ENCODE measurements at places on chromosomes 1 and 21.
A peak's percentile ranks its signal among the peaks of the same experiment; 100 is the strongest.

DNA sequence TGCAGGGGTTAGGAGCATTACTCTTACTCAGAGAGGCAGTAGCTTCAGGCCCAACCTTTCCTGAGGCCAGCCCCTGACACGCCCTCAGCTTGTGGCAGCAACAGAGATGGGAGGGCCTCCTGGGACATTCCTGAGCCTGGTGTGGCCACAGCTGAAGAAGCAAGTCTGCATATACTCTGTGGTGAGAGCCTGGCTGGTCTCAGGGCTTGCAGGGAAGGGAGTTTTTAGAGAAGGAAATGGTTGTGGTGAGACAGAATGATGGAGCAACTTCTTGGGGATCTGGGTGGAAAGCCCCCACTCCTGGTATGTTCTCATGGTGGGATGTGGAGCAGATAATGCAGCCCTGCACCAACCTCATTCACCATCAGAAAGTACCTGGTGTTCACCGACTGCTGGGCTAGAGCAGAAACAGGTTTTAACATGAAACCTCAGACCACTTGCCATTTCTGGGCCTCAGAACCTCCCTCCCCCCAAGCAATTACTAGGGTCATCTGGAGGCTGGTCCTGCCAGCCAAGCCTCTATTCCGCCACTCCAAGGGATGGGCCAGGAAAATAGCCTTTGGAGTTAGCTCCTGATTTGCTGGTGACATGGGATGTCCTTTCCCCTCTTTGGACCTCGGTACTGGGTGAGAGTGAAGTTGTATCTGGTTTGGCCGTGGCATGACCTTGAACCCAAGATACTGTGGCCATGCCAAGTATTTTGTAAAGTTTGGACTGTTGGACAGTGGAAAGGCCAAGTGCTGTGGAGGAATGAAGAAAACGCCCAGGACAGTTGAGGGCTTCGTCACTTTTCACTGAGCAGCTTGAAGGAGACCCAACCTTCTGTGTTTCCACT lies 28.1 kb upstream of the RNF19B start:
- peak; percentile 48 for DNase-seq

- no peak for DNase-seq
Observed at GRCh38 chr1:22815421-22816066, 104.9 kb downstream of the EPHB2 start.

- DNase-seq, result no peak
Observed at GRCh38 chr1:98371764-98372163, 289.8 kb upstream of the SNX7 start.

GRCh38 chr1:221911714-221912113 lies 169.8 kb upstream of the DUSP10 start:
- no peak for DNase-seq

DNA sequence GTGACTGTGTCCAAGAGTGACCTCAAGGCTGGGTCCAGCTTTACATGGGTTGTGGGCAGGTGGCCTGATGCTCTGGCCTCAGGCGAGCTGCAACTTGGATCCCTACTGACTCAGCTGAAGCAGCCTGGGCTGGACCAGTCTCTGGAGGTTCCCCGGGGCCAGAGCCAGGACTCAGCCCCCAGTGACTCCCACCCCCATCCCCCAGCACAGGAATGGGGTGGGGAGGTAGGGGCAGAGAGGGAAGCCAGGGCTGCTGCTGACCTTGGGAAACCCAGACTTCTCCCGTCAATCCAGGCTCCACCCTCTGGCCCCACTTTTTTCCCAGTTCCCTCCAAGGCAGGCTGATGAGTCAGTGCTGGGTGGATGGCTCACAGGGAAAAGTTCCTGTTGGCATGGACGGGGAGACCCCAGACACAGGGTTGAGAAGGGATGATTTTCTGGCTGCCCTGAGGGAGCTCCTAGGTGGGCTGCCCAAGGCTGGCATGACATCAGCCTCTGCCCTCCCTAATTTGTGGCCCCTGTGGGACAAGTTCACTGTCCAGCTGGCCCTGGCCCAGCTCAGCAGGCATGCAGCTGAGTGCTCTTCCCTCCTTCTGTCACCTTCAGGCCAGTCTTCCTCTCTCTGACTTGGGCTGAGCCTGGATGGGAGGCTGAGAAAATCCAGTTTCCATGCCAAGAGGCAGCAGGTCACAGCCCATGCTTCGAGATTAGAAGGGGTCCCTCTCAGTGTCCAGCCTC lies 2.2 kb downstream of the ZC3H12A start:
- no peak for DNase-seq

- DNase-seq, result no peak
Observed at GRCh38 chr1:109782514-109782913, 18.8 kb upstream of the EPS8L3 start.

GRCh38 chr1:186896211-186896610 lies 67.5 kb downstream of the PLA2G4A start:
- DNase-seq, result no peak

- DNase-seq, result no peak
Observed at GRCh38 chr1:181809991-181810545, 251.4 kb downstream of the ZNF648 start.

DNA sequence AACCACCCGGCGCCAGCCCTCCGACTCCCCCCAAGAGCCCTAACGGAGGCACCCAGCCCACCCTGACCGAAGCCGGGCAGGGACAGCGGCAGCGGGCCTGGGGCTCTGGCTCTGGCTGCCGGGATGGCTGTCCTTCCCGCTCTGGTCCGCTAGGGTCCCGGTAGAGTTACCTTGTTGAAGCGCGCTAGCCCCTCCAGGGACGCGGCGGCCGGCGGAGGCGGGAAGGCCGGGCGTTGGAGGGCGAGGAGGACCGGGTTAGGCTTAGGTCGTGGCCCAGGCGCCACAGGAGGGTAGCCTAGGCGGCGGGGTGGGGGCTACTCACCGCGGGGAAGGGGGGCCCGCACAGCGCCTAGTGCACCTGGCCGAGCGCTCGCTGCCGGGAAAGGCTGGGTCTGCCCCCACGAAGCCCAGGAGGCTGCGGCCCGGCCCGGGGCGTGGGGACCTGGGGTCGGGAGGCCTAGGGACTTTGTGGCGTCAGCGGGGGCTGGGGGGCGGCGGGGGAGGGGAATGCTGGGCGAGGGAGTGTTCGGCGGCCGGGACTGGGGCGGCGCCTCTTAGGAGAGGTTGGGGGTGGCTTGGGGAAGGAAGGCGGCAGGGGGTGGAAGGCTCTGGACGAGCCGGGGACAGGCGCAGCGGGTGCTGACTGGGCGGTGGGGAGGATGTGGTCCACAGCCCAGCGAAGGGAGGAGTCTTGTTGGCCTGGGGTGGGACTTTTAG lies at the start of gene TRIM17:
Gene TRIM17, minus strand, starts transcription at position 645 of the 717 bp plus-strand sequence. CDS start 1,789 bp downstream, outside the sequence.
- no peak for DNase-seq

DNA sequence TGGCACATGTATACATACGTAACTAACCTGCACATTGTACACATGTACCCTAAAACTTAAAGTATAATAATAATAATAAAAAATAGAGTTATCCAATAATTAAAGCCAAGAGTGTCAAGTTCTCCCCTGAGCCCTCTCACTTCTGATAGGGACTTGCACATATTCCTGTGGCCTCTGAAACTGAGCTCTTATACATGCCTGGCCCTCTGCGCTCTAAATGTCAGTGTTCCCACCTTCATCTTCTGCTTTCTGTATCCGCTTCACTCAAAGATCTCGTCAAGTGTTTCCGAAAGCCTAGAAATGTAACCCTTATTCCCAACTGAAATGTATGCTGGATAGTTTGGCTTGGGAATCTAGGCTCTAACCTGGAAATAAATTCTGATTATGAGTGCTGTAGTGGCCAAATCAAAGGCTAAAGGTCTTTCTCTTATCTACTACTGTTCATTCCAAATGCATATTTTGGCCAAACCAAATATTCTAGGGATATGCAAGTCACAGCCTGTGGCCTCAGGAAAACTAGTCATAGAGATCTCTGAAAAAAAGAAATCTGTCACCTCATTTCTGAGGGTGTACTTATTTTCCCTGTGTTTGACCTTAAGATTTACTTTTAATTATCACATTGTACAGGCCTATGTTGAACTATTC lies 99.5 kb upstream of the LYPLAL1 start:
- no peak for DNase-seq

DNA sequence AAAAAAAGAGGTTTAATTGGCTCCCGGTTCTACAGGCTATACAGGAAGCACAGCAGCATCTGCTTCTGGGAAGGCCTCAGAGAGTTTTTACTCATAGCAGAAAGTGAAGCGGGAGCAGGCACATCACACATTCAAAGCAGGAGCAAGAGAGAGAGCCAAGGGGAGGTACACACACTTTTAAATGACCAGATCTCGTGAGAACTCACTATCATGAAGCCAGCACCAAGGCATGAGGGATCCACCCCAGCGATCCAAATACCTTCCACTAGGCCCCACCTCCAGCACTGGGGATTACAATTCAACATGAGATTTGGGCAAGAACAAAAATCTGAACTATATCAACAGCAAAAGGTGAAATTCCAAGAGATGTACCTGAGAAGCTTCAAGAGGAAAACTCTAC lies 20.8 kb upstream of the FAM76A start:
- DNase-seq, result no peak

DNA sequence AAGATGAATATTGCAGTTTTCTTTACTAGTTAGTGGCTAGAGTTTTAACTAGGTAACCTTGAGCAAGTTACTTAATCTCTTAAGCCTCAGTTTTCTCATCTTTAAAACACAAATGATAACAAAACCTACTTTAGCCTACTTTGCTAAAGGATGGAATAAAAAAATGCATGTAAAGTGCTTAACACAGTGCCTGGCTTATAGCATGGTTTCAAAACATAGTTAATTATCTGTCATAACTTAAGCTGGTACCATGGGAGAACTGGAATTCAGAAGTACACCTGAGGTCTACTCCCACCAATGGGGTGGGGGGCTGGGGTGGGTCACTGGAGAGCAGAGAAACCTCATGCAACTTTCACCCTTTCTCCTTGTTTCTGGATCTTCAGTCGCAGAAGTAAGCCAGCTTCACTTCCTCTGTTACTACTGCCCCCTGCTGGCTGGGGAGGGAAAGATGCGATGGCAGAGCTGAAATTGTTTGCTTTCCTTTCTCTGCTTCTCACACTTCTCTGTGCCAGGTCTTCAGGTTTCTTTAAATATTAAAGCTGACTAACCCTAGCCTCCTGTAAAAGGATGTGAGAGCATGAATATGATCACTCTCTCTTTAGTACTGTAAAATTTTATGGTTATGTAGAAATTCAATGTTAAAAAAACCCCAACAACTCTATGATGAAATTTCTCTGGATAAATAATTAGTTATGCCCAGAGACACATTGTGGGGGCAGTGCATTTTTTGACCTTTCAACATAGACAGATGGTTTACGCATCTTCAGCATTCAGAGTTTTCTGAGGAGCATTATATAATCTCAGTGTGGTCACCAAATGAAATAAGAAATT lies 324.2 kb downstream of the HLX start:
- DNase-seq, result peak; percentile 69

DNA sequence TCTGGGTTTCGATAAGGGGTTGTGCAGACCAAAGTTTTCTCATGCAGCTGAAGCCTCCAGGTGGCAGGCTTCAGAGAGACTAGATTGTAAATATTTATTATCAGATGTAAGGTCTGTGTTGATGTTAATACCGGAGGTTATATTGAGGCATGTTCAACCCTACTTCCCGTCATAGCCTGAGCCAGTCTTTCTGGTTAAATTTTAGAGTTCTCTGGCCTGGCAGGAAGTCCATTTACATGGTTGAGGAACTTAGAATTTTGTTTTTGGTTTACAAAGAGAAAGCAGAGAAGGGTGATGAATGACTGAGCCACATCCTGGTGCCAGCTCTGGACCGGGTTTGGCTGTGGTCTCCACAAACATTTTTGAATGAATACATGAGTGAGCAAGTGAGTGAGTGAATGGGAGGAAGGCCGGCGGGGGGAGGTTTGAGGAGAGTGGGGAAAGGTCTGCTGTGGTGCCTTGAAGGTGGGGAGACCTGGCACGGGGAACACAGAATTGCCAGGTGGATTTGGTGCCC lies 218.5 kb downstream of the DISC1 start:
- DNase-seq, result no peak

GRCh38 chr1:1079408-1080121 lies 5.5 kb upstream of the RNF223 start:
- DNase-seq, result no peak

- no peak for DNase-seq
Observed at GRCh38 chr1:209598227-209598626, 14.7 kb downstream of the CAMK1G start.

DNA sequence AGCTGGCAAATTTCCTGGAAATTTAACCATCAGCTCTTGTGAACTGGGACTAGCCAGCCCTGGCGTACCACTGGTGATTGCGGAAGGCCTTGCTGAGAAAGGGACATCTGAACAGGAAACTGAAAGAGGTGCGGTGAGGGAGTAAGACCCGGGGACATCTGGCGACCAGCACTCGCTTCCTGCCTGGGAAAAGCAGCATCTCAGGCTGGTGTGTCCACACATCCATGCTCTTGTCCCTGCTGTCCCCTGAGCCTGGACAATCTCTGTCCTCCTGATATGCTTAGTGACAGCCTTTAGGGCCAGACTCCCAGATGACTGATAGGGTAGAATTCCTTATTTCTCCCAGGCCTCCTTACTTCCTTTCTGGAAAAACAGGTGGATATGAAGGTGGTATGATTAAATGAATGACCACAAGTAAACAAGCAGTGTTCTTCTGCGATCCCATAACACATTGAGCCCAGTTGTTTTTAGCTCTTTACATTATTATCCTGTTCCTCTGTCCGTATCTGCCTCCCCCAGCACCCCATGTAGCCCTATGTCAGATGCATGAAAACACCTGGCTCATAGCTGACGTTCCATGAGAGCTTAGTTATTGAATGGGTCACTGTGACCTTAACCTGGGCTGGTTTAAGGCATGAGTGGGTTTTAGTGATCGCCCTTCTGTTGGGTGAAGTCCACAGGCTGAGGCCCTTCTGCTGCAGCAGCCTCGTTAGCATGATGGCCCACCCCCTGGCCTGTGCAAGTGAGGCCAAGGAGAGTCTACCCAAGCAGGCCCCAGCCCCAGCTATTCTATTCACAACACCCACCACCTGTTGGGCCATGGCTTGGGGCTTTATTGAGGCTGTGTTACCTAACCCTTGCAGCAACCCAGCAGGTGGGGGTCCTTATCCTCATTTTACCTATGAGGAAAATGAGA lies 76.1 kb upstream of the GADD45A start:
- DNase-seq, result no peak

- DNase-seq, result no peak
Observed at GRCh38 chr1:153777648-153778047, 2.4 kb downstream of the SLC27A3 start.

DNA sequence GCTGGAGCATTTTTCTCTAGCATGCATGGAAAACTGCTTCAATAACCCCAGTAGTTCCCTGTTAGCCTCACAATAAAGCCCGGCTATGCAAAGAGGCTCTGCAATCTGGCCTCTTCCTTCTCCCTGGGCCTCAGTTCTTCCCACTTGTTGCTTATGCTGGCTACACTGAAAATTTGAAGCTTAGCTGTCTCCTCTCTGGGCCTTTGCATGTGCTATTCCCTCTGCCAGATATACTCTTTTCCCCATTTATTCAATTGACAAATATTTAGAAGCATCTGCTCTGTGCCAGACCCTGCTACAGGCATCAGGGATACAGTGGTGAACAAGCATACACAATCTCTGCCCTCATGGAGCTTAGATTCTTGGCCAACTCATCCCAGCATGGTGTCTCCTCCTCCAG lies 15.3 kb downstream of the CRYBG2 start:
- no peak for DNase-seq

DNA sequence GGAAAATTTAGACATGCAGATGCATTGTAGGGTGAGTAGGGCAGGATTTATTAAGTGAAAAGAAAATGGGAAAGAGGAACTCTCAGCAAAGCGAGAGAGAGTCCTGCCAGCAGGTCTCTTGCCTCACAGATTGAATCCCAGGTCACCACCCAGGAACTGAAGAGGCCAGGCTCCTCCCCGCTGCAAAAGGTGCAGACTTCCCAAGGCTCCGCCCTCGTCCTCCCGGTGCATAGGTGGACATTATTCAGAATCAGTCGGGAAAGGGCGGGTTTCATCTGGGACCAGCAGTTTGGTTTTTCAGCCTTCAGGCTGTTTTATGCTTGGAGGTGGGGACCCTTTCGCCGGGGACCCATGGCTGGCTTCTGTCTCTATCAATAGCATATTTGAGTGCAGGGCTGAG lies 41.6 kb upstream of the APP start:
- DNase-seq, result no peak
